ENCODE measurements at places on chromosomes 11 and 22.

DNA sequence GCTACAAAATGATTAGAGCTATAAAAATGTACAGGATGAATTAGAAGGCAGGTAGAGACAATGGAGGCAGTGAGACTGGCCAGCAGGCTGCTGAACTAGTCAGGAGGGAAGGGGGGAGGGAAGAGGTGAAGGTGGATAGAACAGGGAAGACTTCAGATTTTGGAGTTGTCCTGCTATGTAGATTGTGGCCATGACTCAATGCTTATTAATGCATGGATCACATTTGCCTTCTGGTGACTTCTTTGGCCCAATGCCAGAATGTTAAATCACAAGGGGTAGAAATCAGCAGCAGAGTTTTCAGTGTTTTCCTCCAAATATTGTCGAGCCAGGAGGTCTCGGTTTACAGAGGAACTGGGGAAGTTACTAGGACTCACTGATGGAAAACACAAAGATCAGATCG is 346.6 kb downstream of the AASDHPPT start:
- DNase-seq: no peak

DNA sequence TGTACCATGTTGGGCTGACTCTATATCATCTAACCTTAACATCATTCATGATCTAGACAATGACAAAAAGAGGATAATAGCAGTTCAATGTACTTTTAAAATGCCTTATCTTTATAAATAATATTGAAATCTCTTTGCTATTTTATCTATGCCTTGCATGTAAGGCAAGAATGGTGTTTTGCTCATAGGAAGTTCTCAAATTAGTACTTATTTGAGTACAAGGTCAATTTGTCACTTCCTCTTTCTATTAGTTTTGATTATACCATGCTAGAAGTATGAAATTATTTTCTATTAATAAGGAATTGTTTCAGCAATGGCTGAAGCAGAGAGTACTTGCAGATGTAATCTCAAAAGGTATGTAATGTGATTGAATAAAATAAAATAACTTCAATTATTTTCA is 1285.4 kb upstream of the TENM4 start:
- no peak for DNase-seq

GRCh38 chr22:23305922-23306374 is 125.6 kb downstream of the BCR start:
- DNase-seq: no peak

DNA sequence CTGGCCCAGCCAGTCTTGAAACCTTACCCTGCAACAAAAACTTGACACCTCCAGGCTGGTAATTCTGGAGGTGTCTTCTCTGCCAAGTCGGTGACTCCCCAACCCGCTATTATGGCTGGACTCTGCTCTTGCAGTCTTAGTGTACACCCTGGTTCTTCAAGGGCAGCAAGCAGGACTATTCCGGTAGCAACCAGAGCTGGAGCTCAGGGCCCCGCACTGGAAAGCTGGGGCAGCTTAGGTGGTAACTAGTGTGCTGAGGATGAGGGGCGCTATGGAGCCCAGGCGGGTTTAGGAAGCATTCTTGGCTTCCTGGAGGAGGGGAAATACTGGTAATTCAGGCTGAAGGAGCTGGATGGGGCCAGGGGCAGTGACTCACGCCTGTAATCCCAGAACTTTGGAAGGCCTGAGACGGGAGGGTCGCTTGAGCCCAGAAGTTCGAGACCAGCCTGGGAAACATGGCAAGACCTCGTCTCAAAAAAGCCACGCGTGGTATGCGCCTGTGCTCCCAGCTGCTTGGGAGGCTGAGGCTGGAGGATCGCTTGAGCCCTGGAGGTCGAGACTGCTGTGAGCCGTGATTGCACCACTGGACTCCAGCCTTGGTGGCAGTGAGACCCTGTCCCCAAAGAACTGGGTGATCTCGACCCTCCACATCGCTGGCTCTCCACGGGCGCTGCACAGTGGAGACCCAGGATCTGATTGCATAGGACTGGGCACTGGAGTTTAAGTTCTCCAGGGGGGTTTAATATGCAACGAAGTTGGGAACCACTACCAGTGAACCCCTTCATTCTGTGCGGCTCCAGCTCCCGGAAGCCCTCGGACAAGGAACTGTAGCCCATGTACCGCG is 10.6 kb upstream of the AIFM3 start:
- DNase-seq: no peak

DNA sequence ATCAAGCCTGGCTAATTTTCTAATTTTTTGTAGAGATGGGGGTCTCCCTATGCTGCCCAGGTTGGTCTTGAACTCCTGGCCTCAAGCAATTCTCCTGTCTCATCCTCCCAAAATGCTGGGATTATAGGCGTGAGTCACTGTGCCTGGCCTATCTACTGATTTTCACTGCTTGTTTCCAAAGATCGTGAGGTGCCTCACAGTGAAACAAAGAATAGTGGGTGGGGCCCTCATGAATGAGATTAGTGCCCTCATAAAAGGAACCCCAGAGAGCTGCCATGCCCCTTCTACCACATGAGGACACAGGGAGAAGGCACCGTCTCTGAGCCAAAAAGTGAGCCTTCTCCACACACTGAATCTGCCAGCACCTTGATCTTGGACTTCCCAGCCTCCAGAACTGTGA is 23.5 kb downstream of the TMEM184B start:
- DNase-seq: no peak

GRCh38 chr11:68987211-68987610 is 6.4 kb upstream of the MRGPRD start:
- no peak for DNase-seq

DNA sequence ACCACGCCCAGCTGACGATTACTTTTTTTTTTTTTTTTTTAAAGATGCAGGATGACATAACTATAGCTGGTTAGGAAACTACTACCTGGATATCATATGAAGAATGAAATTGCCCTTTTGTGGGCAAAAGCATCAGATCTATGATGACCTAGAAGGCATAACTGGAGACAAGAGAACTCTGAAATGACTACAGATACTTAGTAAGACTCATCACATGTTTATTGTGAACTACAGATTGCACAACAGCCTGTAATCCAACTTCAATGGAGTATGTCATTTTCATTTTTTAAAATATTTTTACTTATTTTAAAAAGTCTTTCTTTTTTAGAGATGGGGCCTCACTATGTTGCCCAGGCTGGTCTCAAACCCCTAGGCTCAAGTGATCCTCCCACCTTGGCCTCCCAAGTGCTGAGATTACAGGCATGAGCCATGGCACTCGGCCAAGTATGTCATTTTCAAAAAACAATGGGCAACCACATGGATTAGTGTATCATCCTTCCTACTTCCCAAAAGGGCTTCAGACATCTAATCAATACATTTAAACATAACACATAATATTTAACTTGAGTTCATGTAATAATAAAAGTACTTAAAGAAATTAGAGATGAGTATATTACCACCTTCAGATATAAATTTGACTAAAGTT is 3.3 kb downstream of the MTMR2 start:
- DNase-seq: no peak

- DNase-seq: no peak
Measured at GRCh38 chr11:70070706-70071105, 7.4 kb upstream of the ANO1 start.

- DNase-seq: no peak
Measured at GRCh38 chr11:72984453-72985077, 157.6 kb downstream of the FCHSD2 start.

DNA sequence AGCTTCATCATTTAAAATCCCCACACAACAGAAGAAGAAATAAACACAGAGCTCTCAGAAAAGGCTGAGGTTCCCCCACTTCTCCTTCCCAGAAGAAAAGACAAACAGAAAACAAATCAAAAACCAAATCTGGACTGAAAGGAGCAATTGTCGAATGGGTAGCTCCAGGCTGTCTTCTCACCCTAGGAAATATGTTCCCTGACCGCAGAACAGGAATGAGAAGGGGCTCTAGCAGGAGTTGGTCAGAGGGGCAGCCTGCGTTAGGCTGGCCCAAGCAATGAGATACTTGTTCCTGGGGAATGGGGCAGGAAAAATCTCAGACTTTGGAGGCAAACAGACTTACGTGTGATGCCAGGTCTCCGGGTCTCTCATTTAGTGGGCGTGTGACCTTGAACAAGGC is 562.6 kb upstream of the CADM1 start:
- DNase-seq: no peak

GRCh38 chr11:131234221-131234620 is 136.2 kb upstream of the NTM start:
- DNase-seq: no peak

DNA sequence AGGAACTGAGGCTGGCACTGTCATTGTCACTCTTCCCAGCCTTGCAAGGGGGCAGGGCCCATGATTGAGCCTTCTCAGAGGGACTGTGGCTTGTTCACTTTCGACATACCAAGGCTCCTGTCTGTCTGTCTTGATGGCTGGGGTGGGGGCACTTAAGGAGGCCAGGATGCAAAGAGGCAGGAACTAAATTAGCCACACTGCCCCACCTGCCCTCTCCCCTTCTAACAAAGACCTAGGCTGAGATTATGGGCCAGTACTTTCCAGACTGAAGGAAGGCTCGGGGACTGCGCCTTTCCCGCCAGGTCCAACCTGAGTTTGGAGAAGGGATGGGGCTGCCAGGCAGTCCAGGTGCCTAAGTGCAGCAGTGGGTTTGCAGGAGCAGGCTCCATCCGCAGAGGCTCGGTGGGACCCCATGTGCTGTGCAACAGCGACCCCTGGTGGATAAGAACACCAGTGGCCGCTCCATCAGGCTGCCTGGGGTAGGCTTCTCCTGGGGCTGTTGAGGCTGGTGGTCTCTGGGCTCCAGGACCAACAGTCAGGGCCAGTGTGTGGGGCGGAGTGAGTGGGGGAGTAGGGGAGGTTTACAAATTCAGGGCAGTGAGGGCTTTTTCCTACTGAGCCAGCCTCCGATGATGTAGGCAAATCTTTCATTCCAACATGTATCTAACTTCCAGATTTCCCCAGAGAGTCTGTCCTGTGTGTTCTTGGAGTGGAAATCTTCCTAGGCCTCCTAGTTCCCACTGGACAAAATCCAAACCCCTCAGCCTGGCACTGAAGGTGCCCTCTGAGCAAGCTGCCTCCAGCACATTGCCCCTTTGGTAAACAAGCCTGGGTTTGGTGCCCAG is 93.9 kb downstream of the INSC start:
- DNase-seq: peak; percentile 54

- DNase-seq: no peak
Measured at GRCh38 chr22:33038836-33039235, 19.3 kb downstream of the SYN3 start.

DNA sequence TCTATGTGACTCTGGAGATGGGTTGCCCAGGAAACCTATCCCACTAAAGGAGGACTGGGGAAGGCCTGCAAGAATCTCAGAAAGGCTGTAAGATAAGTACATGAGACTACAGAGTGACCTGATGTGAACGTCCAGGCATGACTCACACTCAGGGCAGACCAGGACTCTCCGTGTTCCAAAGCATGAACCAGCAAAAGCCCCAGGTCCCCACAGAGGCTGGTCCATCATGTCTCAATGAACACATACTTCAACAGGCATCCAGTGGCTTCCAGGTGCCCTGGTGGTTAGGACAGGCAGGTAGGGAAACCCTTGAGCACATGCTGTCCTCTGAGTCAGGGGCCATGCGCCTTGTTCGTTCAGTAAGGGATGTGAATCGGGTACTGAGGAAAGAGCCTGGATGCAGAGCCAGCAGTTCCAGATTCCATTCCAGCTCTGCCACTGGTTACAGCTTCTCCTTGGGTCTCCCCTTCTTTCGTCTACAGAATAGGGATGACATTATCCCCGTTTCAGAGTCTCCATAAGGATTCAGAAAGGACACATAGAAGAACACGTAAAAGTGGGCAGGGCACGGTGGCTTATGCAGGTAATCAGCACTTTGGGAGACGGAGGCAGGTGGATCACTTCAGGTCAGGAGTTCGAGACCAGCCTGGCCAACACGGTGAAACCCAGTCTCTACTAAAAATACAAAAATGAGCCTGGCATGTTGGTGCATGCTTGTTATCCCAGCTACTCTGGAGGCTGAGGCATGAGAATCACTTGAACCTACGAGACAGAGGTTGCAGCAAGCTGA is 129.0 kb upstream of the TEAD1 start:
- no peak for DNase-seq

DNA sequence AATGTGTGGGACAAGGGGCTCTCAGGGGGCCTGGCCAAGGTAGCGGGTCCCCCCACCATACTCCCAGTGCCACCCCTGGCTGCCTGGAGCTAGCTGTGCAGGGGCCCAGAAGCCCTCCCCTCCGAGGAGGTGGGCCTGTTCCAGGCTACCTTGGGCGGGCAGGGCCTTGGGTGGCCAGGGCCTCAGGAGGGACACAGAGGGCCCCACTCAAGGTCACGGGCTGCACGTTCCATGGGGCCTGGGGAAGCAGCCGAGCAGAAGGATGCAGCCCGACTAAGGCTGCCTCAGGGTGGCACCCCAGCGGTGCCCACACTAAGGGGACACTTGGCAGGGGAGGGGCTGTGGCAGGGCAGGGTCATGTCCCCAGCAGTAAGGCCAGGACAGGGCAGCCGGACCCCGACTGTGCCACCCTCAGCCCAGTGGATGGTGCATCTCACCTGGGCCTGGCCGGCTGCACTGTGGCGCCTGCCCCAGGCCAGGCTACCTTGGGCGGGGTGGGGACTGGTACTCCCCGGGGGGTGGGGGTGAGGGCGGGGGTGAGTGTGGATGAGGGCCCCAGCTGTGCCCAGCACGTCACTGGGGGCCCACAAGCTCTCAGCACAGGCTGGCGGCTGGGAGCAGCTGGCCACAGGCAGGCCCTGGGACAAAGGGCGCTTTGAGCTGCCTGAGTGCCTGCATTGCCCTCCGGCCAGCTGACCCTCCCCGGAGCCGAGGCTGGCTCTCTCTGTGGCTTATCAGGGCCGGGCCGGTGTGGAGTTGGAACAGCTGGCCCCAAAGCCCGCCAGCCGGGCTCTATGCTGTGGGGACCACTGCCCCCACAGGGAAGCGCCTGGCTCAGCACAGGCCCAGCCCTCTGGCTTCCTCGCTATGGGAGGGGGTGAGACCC is 117.1 kb downstream of the KCNQ1 start:
- DNase-seq: no peak

- DNase-seq: no peak
Measured at GRCh38 chr11:34335801-34336200, 22.0 kb downstream of the ABTB2 start.

GRCh38 chr11:68137833-68138232 is 16.6 kb upstream of the CHKA start:
- DNase-seq: no peak

- DNase-seq: peak; percentile 24
Measured at GRCh38 chr11:57514538-57515331, 767 bp downstream of the SLC43A1 start.

DNA sequence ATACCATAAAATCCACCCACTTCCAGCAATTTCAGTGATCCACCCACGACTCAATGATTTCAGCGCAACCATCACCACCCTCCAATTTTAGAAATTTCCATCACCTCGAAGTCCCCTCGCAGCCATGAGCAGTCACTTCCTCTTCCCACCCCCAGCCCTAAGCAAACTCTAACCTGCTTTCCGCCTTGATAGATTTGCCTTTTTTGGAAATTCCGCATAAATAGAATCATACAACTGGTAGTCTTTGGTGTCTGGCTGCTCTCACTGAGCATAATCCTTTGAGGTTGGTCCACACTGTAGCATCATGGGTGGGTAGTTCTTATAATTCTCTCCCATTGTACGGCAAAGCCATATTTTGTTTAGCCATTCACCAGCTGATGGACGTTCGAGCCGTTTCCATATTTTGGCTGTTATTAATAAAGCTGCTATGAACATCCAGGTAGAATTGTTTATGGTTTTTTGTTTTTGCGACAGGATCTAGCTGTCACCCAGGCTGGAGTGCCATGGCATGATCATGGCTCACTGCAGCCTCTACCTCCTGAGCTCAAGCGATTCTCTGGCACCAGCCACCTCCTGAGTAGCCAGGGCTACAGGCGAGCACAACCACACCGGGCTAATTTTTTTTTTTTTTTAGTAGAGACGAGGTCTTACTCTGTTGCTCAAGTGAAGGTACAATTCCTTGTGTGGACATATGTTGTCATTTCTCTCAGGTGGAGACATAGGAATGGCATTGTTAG is 16.0 kb downstream of the PIM3 start:
- peak; percentile 47 for DNase-seq

GRCh38 chr22:46592390-46592872 is 27.8 kb upstream of the GRAMD4 start:
- no peak for DNase-seq

Measured in central memory CD4-positive, alpha-beta T cell (primary cell).